NAMALWA (cell line): ENCODE measurements at places on chromosomes 4 and X.

- DNase-seq: no peak
Observed at GRCh38 chr4:83819582-83819981, 283.7 kb downstream of the GPAT3 start.

- no peak for DNase-seq
Observed at GRCh38 chr4:78477276-78477675, 74.3 kb upstream of the ANXA3 start.

GRCh38 chr4:173171987-173172386 lies 3.4 kb downstream of the GALNT7 start:
- DNase-seq: no peak

DNA sequence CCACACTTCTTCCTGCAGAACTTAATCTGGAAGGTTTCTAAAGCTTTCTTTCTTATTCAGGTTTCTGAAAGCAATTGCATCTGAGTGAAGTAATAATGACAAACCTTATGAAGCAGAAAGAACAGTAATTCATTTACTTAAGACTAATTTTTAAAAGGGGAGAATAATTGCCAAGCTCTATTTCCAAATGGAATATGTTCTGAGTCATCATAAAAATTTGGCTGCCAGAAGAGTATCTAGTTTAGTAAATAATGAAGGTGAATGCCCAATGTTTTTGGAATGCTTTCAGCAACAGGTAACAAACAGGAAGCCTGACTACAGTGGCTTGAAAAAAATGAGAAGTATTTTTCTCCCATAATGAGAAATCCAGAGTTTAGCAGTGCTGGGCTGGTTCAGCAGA lies 227.3 kb upstream of the TET2 start:
- no peak for DNase-seq

DNA sequence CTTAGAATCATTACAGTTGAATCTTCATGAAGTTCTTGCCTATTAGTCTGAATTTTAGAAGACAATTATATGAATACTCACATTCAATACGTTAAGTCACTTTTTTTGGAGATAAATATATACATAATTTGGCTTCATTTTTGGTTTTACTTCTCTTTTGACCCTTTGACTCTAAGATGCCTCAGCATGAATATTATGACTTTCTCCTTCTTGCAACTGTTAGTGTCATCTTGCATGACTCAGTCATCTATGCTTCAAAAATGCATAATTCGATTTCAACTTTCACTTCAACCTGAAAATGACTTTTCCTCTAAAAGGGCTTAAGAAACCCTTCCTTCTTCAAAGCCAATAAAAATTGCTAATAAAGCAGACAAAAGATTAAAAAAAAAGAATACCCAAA lies 1427.5 kb downstream of the ADGRL3 start:
- DNase-seq: no peak

DNA sequence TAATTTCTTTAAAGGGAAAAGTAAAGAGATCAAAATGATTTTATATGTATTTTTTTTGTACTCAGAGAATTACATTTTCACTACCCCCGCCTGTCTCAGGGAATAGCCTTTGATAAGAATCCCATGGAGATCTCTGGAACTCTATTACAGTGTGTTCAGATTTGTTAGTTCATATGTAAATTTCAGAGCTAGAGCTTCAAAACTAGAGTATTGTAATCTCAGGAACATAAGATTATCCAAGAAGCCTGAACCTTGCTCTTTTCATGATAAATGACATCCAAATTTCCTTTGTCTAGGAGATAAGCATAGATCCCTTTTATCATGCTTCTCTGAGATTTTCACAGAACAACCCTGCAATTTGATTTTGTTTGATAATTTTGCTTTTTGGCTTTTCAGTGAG lies 82.9 kb downstream of the PDK3 start:
- DNase-seq: no peak

GRCh38 chr4:70577220-70577927 lies 14.7 kb upstream of the AMBN start:
- no peak for DNase-seq

DNA sequence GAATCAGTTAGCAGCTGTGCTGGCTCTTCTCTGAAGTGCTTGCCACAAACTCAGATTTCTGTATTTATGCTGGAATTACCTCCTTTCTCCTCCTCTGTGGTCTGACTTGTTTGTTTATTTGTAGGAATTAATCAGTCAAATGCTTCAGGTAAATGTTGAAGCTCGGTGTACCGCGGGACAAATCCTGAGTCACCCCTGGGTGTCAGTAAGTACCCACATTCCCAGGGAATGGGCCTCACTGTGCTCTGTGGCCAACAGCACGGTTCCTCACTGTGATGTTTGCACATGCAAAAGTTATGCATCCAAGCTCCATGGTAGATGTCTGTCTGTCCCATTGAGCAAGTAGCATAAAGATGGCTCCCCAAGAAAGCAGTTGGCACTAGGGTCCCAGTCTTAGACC lies 169.9 kb downstream of the DCLK2 start:
- DNase-seq: no peak

- no peak for DNase-seq
Observed at GRCh38 chrX:28120072-28120471, 138.8 kb upstream of the DCAF8L1 start.

- no peak for DNase-seq
Observed at GRCh38 chr4:141388481-141388880, 167.8 kb downstream of the ZNF330 start.

DNA sequence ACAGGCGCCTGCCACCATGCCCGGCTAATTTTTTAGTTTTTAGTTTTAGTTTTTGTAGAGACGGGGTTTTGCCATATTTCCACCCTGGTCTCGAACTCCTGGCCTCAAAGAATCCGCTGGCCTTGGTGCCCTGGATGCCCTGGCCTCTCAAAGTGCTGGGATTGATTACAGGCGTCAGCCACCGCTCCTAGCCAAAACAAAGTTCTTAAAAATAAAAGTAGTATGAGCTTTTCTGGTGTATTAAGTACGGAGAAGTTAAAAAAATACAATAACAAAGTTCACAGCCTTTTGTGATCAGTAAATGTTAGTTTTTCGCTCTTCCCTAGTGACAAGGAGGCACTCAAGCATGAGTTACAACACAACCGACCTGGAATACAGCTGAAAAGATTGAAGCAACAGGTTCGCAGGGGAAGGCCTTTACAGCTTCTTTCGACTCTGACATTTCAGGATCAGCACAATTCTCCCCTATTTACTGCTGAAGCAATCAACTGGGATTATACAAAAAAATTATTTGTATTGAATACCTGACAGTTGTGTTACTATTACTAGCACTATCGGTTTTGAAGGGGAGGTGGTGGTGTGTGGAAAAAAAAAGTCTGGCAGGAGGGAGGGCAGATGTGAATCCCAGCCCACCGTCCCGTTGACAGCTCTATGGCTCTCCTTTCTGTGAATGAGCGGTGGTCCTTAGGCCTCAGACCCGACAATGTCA lies 893 bp upstream of the METAP1 start:
- DNase-seq: no peak

GRCh38 chr4:3107271-3107670 lies 32.8 kb downstream of the HTT start:
- no peak for DNase-seq

GRCh38 chr4:40486534-40486933 lies 143.1 kb downstream of the RBM47 start:
- DNase-seq: no peak

DNA sequence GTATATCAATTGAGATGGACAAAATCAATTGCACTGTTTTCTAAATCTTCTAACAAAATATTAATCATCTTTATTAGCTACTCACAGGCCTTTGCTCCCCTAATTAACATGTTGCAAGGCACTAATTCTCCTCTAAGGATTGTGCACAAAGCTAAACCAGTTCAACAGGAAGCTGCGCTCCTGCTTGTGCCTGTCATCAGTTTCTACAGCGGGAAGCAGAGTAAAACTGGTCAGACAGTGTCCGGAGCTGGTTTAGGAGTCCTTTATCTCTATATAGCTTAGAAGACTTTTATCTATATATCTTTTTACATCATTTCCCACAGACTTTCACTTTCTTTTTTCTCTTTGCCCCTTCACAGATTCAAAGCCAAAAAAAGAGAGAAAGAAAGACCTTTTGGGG lies 79.1 kb downstream of the ELOVL6 start:
- no peak for DNase-seq

GRCh38 chrX:48154796-48155195 lies 24.4 kb downstream of the SPACA5B start:
- no peak for DNase-seq

DNA sequence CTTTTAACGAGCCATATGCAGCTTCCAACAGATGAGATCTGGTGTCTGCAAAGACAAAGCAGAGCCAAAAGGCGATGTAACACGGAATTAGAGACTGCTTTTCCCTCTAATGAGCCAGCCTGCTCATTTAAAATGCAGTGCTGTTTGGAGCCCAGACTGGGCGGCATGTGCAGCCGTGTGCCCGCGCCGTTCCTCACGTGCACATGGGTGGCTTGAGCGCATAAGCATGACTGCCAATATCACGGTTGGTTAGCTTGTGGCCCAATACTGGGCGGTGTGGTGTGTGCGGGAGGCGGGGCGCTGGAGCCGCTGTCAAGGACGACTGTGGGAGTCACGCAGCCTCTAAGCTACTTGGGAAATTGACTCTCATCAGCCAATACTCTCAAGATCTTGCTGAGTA lies 87.0 kb upstream of the SCOC start:
- DNase-seq: no peak

DNA sequence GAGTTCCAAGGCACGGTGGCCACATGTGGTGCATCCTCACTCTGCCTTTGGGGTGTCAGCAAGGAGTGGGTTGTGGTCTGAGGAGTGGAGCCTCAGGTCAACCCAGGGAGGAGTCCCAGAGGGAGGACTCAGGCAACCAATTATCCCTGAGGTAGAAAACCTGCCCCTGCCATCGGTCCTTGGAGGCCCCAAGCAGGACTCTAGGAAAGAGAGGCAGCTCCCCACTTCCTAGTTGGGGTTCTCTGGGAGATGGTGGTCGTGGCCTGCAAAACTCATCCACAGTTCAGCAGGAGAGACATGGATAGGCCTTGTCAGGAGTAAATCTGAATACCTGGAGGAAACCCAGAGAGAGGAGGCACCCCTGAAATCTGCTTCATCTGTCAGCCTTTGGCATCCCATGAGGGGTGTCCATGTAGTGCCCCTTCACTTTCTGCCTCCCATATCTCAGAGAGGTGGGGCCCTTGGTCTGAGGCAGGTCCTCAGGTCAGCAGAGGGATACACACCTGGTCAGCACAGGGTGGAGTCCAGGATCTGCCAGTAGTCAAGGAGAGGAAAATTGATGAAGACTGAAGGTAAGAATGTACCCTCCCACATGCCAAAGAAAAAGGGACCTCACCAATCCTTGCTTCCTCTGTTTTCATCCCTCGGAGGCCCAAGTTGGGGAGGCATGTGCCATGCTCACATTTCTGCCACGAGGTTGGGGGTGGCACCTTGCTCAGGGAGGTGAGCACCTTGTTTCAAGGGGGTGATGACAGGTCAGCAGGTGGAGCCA lies 1.6 kb downstream of the MAGEA11 start:
- no peak for DNase-seq

DNA sequence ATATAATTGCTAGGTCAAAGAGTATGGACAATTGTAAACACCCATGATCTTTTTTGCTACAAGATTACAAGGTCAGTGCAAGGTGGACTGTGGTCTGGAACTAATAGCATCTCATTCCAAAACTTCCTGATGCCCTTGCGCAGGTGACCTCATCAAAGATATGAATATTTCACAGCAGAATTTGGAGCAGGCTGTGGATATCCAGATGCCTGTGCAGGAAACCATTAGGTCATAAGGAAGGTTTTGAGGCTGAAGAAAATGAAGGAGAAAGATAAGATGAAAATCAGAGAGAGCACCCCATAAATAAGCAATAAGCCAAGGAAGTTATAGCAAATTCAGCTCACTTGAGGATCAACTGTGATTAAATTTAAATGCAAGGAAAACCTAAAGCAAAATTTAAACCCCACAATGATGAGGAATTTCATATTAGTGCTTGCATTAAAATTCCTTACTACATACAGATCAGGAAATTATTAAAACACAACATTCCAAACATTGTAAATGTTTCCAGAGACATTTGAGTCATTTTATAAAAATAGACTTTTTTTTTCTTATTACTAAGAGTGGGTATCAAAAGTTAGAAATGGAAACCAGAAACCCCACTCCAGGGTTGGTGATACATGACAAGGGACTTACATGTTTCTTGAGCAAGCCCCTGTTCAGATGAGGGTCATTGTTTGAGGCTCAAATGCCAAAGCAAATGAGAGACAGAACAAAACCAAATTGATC lies 100.7 kb upstream of the FAM9C start:
- DNase-seq: no peak

DNA sequence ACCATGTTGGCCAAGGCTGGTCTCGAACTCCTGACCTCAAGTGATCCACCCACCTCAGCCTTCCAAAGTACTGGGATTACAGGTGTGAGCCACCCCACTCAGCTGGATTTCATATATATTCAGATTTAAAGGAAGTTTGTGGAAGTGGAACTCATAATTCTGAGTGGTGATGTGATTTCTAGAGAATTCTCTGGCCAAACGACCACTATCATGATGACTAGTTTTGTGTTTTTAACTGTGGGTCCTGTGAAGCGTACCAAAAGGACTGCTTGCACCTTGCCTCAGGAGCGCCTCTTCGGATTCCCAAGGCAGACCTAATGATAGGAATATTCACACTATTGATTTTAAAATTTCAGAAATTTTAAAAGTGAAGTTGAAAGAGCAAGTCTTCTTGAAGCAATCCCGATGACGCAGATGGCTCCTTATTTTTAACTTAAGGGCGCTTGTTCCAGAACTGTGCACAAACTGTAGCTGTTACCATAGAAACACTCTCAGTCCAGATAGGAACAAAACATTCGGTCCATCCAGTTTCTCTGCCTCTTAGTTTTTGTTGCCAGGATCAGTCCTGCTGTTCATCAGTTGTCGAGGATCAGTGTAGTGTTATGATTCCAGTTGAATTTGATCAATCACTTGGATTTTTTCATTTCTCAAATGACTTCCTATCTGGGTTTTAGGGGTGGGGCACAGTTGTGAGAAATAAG lies 51.7 kb upstream of the CLCN4 start:
- DNase-seq: no peak

DNA sequence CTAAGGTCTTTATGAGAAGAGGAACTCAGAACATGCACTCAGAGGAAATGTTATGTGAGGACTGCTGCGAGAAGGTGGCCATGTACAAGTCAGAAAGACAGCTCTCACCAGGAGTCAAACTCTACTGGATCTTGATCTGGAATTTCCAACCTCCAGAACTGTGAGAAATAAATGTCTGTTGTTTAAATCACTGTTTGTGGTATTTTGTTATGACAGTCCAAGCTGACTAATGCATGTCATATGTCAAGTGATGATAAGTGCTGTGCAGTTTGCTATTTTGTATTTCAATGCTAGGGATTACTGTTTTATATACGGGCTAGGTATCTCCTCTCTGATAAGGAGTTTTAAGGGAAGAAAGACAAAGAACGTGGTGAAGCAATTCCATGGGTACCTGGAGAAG lies 162.3 kb downstream of the CPEB2 start:
- no peak for DNase-seq

DNA sequence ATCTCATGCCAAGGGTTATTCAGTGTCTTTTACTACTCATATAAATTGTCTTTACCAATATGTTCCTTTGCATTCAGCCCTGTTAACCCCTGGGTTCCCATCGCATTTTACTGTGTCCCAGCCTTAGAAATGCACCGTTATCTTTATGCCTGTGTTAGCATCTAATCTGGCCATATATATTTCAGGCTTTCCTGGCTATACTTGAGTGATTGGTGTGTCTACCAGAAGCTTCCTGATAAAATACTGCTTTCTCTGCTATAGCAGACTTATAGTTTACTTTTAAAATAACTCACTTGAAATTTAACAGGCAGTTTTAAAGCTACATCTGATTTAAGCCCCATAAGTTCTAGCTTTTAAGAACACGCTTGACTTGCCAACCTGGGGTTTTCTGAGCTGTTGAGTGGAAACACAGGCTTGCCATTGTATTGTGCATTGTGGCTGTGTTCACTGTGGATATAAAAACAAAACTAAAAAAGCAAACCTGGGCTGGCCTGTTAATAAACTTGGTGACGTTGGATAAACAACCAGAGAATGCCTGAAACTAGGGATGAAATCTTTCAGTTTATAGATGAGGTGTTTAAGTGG lies 185.3 kb upstream of the TAPT1 start:
- DNase-seq: no peak
